ENCODE measurements at places on chromosomes 16 and 17.

GRCh38 chr17:51435171-51435552 is 174.8 kb downstream of the UTP18 start:
- DNase-seq, result no peak

DNA sequence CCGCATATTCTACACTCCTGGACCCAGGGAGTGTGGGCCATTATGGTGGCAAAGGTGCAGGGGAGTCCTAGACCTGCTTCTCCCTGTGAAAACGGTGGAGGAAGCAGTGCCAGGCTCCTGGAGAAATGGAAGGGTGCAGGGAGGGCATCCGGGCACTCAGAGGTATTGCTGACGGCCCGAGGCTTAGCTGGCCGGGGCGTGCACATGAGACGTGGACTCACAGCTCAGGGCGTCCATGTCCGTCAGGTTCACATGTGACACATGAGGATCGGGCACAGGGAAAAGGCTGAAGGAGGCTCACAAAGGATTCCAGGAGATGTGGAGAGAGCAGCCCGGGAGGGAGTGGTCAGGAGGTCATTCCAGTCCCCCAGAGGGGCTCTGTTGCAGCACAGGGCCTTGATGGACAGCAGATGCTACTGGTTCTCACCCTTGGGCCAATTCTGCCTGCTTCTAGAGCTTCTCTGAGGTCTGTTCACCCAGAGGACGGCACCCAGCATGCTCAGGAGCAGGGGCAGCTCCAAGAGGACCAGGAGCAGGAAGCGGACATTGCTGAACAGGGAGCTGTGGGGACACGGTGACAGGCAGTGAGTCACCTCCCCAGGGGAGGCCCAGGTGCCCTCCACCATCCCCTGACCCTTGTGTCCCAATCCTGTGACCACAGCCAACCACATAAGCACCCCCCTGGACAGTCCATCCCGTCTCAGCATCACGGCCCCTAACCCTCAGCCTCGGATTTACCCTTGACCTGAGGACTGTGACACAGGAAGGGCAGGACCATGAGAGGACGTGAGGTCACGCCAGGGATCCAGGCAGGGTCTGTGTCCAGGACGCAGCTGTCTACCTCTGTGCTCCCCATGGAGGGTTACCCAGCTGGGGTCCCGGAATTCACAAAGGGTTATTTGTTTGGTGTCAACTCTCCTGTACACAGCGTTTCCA is 4.5 kb downstream of the CD300C start:
- no peak for DNase-seq

DNA sequence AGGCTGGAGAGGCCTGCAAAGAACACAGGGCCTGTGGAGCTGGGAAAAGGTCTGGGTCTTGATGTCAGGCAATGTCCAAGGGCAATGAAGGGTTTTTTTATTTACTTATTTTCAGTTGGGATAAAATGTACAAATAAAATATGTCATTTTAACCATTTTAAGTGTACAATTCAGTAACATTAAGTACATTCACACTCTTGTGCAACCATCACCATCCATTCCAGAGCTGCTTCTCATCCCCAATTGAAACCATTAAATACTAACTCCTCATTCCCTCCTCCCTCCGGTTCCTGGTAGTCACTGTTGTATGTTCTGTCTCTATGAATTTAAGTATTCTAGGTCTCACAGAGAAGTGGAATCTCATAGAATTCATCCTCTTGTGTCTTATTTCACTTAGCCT is 444.7 kb downstream of the HS3ST3B1 start:
- DNase-seq, result no peak

GRCh38 chr17:48175692-48176470 is 68.3 kb downstream of the SNX11 start:
- no peak for DNase-seq

GRCh38 chr16:50819706-50820105 is 77.8 kb downstream of the CYLD start:
- no peak for DNase-seq

DNA sequence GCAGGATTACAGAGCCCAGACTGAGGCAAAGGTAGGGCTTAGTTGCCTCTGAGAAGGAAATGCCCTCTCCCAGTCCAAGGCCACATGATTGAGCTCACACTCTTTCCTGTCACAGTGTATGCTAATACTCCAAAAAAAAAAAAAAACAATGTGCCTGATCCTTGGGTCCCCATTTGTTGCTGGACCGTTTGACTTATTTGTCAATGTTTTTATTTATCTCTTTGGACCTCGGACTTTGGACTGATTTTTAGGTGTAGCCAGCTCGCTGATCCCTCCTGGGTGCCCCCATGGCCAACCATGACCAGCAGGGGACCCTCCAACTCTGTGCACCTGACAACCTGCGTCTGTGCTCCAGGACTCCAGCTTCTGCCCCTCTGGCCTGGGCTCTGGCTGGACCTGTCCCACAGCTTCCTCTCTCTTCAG is 622 bp upstream of the CCL16 start:
- DNase-seq, result no peak

DNA sequence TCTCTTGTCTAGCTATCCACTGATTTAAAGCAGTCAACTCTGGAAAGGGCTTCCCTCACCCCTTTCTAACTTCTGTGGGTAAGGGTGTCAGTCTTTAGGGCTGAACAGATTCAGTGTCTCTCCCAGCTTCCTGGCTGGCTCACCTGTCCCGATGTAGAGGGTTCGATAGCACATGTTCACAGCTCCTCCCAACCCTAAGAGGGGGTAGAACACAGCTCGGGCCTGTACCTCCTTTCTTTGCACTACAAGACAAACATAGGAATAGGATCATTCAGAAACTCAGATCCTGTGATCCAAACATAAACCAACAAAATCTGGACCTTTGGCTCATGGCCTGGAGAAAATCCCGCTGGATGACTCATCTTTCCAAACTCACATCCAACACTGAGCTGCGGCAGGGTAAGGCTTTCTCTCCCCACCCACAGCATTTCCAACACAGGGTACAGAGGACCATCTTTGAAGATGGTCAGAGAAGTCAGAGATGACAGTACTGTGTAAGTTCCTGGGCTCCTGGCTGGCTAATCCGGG is 5.8 kb upstream of the DHRS13 start:
- peak; percentile 57 for DNase-seq

GRCh38 chr17:21199856-21200255 is 14.1 kb downstream of the TMEM11 start:
- DNase-seq, result no peak

DNA sequence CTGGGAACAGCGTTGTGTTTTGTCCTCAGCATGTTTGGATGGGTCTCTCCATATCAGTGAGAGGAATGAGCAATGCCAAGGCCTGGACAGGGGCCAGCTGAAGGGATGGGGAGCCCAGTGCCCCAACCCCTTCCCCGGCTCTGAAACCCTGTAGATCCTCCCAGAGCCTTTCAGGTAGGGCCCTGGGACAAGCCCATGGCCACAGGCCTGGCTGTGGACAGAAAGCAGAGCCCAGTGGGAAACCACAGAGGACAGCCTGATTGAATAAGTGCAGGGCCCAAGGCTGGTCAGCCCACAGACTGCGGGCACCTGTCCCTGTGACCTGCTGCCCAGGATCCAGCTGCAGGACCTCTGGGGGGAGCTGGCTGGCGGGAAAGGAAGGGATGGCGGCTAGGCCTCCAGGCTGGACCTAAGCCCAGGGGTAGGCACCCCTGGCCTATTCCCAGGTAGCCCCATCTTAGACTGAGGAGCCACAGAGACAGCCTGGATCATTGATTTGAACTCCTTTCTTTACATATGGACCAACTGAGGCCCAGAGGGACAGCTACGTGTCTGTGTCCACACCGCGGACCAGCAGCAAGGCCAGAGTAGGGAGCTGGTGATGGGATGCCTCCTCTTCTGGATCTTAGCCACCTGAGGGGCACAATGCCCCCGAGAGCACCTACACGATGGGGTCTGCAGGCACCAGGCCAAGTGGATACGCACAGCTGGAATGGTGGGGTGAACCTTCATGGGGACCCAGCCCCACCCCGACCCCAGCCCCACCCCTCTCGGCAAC is 1.3 kb downstream of the CCDC102A start:
- no peak for DNase-seq

GRCh38 chr17:42522798-42523278 is 13.2 kb upstream of the NAGLU start:
- DNase-seq, result no peak

DNA sequence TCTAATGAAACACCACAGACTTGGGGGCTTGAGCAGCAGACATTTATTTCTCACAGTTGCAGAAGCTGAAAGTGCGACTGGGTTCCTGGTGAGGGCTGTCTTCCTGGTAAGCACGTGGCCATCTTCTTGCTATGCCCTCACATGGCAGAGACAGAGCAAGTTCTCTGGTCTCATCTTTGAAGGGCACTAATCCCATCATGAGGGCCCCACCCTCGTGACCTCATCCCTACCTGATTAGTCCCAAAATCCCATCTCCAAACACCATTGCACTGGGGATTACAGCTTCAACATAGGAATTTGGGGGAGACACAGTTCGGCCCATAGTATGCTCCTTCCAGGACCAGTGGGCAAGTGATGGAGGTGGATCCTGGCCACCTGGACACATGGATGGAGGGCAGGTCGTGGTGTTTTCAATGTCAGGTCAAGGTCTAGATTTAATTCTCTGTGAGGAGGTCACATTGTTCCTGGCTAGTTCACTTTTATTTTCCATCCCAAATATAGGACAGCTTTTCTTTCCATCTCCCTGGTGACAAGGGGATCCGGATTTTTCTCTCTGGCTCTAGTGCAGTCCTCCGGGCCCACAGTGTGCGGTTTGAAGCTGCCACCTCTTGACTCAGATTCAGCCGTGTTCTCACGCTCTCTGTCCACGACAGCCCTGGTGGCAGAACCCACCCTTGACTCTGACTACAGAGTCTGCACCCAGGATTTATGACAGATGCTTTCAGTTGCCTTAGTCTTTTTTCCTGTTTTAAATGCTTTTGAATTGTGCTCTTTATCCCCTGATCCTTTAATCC is 160.5 kb upstream of the NOL11 start:
- DNase-seq, result no peak

DNA sequence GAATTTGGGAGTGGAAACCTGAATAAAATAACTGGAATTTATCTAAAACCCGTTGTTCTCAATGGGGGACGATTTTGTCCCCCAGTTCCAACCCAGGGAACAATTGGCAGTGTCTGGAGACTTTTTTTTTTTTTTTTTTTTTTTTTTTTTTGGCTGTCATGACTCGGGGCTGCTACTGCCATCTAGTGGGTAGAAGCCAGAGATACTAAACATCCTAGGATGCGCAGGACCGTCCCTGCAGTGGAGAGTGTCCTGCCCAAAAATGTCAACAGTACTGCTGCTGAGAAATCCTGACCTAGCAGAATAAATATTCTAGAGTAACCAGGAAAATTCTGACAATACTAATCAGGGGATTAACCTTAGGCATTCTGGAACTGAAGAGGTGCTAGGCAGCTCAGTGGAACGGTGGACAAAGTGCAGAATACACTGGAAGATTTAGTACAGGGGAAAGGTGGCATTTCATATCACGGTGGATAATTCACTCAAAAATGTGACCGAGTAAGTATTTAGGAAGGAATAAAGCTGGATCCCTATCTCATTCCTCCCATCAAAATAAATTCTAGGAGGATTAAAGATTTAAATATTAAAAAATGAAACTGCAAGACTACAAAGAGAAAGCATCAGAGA is 107.6 kb downstream of the SPECC1 start:
- DNase-seq, result no peak

DNA sequence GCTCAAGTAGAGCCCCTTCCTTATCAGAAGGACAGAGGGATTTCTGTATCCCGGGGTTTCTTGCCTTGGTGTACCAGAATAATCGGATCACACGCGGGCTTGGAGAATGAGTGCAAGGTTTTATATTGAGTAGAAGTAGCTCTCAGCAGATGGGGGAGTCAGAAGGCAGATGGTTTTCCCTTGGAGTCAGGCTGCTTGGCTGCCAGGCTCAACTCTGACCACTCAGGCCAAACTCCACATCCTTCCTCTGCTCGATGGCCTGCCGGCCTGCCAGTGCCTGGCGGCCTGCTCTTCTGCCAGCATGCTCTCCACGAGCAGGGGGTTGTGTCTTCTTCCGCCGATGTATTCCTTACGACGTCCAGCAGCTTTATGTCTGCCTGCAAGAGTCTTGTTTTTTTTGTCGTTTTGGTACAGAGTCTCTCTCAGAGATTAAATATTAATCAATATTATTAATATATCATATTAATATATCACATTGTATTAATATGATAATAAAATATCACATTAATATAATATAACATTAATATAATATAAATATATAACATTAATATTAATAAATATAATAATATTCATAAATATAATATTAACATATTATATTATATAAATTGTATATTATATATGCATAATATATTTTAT is 229.2 kb upstream of the WSCD1 start:
- no peak for DNase-seq

GRCh38 chr17:41256291-41256685 is 1.1 kb downstream of the KRTAP9-9 start:
- no peak for DNase-seq

GRCh38 chr16:80743772-80744171 is 60.6 kb downstream of the CDYL2 start:
- no peak for DNase-seq

DNA sequence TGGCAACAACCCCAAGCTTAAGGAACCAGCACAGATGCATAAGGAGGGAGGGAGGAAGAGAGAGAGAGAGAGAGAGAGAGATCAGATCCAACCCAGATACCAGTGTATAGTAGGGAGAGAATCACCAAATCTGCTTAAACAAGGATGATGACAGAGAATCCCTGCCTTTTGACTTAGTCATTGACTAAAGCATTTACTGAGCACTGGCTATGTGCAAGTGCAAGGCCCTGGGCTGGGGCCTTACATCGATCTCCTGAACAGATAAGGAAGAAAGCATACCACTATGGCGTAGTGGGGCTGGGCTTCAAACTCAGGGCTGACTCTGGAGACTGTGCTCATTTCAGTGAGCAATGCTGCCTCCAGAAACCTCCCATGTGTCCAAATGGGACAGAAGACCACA is 15.8 kb downstream of the TSNAXIP1 start:
- no peak for DNase-seq

DNA sequence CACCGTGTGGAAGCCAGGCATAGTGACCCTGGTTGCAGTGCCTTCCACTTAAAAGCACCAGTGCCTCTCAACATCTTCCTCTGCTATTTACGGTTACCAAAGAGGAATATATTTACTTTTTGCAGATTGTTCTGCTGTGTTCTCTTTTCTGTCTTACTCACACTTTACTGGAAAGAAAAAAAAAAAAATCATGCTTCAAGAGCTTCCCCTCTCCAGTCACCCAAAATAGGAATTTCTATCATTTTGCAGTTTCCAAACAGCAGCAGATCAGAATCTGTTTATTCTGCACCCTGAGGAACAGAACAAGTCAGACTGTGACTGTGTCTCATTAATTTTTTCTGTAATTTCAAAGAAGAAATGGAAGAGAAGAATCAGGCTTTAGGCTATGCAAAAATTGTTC is 96.1 kb downstream of the KCNJ2 start:
- DNase-seq, result no peak

- no peak for DNase-seq
Observed at GRCh38 chr16:9437115-9437514, 345.7 kb downstream of the HAPSTR1 start.

GRCh38 chr17:41324180-41325075 is 8.9 kb upstream of the KRTAP17-1 start:
- no peak for DNase-seq

GRCh38 chr16:66842765-66843164 is 1.4 kb upstream of the CA7 start:
- no peak for DNase-seq

GRCh38 chr17:69434164-69434579 is 19.7 kb downstream of the MAP2K6 start:
- no peak for DNase-seq

GRCh38 chr17:40607641-40608040 is 40.0 kb downstream of the SMARCE1 start:
- no peak for DNase-seq
